OCI-M1 (cell line): ENCODE measurements at places on chromosomes 6 and 20.

GRCh38 chr6:25442898-25443297 lies 163.7 kb downstream of the CARMIL1 start:
- no peak for DNase-seq

DNA sequence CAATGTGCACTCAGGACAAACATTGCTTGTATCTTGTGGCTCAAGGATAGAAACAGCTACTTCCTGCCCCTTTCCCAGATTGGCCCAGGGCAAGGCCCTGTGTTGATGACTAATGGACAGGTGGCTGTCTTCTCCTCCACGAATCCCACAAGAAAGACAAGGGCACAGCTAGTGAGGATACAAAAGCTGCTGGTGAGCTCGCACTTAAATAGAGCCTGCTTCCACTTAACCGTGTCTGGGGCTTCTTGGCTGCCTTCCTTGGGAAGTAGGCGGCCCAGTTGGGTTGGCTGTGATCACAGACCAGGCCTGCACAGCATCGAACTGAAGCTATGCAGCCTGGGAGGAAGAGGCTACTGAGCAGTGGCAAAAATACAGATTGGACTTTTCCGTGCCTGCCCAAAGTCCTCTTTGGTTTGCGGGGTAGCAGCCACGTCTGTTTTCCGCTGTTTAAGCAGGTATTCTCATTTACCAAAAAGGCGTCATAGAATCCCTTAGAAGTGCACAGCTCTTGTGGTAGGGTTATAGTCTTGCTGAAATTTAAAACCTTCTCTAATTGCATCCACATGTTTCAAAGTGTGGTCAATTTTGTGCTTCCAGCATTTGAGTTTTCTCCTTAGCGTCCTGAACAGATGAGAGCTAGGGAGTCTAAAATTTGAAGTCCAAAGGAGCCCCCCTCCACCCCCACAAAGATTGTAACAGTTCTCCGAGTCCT lies 23.0 kb upstream of the NAA20 start:
- DNase-seq = no peak

DNA sequence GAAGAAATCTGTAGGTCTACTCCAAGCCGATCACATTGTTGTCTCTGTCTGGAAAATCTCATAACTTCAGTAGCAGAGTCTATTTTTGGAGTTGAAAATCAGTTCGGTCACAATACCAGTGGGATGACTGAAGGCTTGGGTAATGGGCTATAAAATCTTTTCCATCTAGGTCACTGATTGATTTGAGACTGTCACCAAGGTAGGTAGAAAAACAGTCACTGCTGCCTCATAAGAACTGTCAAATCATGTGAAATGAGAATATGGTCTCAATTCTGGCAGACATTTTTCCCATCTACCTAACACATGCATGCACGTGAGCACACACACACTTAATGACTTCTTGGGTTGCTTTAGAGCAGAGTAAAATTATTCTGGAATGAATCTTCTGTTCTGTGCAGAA lies 1162.8 kb upstream of the CITED2 start:
- DNase-seq = no peak

DNA sequence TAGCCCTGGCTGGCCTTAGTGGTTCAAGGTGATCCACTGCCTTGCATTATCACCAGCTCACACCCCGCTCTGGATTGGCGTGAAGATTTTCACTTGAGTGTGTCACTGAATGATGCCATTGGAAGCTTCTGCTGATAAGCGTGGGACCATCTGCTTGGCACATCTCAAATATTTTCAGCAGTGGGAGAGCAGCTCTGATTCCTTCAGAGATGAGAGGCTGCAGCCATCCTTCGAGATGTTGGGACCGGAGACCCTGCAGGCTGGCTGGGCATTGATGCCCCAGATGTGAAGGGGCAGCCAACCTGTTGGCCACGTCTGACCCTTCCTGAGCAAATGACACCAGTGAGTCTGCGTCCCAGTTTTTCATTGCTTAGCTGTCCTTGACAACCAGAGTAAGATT lies at the start of gene MAS1:
TSS of gene MAS1 (plus strand) at position 197 of the 400 bp plus-strand sequence. CDS start 15,968 bp downstream, outside the sequence.
- no peak for DNase-seq

- DNase-seq = no peak
These were observed 14.5 kb downstream of the ASF1A start for GRCh38 chr6:118908441-118908840.
